H9 (cell line): ENCODE measurements at places on chromosomes 12 and 14.

GRCh38 chr12:51056242-51056641 lies 8.1 kb downstream of the LETMD1 start:
- DNase-seq, result no peak

GRCh38 chr14:75064205-75064567 lies 362 bp upstream of the ACYP1 start:
- no peak for DNase-seq

GRCh38 chr14:76941946-76942805 lies 86.3 kb downstream of the IRF2BPL start:
- no peak for DNase-seq

GRCh38 chr12:122245553-122245952 lies 19.7 kb upstream of the DIABLO start:
- no peak for DNase-seq

- no peak for DNase-seq
These were observed 13.8 kb downstream of the SMIM41 start for GRCh38 chr12:52093346-52093745.

- DNase-seq, result no peak
These were observed 199.4 kb upstream of the LRIG3 start for GRCh38 chr12:59119676-59120075.

DNA sequence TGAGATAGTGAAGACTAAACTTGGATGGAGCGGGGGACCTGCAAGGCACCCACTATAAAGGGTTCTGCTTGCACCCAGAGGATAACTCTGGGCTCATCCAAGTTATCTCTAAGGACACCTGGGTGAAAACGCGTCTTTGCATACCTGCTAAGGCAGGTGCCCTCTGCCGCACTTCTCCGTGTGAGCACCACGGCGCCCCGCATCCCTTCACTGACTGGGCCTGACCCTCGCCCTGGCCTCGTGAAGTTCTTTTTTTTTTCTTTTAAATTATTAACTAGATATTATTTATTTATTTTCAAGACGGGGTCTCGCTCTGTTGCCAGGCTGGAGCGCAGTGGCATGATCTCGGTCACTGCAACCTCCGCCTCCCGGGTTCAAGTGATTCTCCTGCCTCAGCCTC lies 20.0 kb upstream of the APOF start:
- no peak for DNase-seq
